Vagina (tissue), 2 donors: ENCODE measurements at places on chromosomes 4 and X. TPM values are rescaled to one million over a fixed set of nuclear protein-coding genes. Genes with fewer than 3 reads are reported as not detected.

The CT45A3 gene
- total RNA-seq, result not detected

- no peak for DNase-seq
Measured at GRCh38 chrX:132671229-132671641, 182.4 kb upstream of the MBNL3 start.

GRCh38 chrX:84046403-84046984, 141.5 kb downstream of the RPS6KA6 start:
- no peak for DNase-seq

The ASB5 gene
- 5.9 TPM for total RNA-seq

GRCh38 chrX:20421697-20422096, 155.0 kb upstream of the RPS6KA3 start:
- DNase-seq, result no peak

The S100P gene
- total RNA-seq, result 18.2 TPM

DNA sequence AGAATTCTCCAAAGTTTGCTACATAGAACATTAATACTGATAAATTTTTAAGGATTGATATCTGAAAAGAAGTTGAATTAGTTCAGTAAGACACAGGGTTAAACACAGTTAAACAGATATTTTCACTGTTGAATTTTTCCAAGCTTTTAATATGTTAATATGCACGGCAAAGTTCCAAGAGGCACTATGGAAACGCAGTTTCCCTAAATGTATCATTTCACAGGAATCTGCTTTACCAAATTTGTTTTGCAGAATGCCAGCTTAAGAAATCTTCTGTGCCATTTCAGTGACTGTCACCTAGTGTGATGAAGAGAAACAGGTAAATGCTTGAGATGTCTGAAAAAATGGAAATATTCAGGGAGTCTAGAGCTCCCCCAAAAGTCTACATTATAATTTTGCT, 395.9 kb upstream of the GRIA3 start:
- no peak for DNase-seq

DNA sequence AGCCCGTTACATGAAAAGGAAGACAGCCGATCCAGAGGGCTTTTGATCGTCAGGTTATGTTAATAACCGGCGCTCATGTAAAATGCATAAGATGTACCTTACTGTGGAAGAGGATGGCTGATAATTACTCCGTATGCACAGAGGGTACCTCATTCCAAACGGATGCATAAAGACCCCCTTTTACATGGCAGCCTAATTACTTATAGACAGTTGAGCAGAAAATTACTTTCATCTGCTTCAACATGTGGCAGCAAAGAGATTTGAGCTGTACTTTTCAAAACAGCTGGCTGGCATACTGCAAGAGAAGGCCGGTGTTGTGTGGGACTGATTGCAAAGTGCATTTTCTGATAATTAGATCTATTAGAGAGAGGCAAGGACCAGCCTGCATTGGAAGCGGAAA, 103.4 kb downstream of the SHOX start:
- DNase-seq, result no peak

DNA sequence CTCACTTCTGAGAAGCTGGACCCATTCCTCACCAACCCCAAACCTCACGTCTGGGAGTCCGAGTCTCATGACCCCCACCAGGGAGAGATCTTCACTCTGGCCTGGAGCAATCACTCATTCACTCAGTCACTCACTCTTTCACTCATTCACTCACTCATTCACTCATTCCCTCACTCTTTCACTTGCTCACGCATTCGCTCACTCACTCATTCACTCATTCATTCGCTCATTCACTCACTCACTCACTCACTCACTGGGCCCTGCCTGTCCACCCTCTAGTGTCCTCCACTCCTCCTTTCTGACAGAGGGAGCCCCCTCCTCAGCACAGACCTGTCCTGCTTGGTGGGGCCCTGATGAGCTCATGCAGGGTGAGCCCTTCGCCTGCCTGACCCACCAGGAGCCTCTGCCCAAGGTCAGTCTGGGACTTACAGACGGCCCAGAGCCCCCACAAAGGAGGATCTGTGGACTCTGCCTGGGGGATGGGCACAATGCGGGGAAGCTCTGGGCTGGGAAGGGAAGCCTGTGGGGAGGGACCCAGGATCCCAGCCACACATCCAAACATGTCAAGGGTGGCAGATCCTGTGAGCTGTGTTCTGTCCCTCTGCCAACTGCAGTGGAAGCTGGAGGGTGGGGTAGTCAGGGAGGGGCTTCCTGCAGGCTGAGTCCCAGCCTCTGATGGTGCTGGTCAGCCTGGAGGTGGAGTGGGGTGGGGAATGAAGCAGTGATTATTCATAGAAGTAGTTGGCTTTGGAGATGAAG, 18.5 kb downstream of the CPZ start:
- no peak for DNase-seq

DNA sequence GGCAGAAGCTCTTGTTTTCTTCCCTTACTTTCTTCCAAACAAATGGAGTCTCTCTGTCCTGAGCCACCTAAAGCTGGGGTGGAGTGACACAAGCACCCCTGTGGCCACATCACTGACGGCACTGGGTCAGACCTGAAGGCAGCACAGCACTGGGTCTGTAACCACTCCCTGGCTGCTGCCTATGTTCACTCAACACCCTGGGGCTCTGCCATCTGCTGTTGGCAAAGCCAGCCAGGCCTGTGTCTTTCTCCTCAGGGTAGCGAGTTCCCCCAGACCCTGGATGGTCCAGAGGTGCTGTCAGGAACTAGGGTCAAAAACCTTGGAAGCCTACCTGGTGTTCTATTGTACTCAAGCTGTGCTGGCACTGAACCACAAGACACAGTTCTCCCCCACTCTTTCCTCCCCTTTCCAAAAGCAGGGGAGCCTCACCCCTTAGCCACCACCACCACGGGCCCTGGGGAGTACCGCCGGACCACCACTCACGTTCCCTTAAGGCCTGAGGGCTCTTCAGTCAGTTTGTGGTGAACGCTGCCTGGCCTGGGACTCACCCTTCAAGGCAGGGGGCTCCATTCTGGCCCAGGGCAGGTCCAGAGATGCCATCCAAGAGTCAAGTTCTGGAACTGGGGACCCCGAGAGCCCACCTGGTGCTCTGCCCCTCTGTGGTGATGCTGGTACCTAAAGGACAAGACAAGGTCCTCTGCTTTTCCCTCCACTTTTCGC, 31.5 kb downstream of the TMEM271 start:
- peak; percentile 81 for DNase-seq

The TBC1D19 gene
- 10.8 TPM for total RNA-seq

DNA sequence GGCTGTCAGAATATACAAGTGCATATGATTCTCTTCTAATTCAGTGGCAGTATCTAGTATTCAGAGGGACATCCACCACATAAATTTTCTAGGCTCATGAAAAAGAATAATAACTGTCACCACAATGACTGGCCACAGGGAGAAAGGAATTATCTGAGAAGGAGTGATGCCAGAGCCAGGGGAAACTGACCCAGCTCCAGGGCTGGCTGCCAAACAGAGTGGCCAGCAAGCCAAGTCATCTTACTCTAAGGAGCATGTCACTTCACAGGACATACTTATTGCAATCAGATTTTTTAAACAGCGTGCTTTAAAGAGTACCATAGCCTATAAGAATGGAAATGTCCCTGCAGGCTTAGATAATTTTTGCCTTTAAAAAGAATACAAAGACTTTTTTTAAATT, 5.8 kb upstream of the SEPTIN11 start:
- DNase-seq, result no peak

The PHOX2B gene
- total RNA-seq, result 0.49 TPM

GRCh38 chrX:11081511-11081910, 29.6 kb upstream of the HCCS start:
- DNase-seq, result no peak

The NPY1R gene
- 16.7 TPM for total RNA-seq

The PAGE2 gene
- not detected for total RNA-seq

The ZFYVE28 gene
- total RNA-seq, result 11.3 TPM

The IL2 gene
- not detected for total RNA-seq

GRCh38 chrX:134738986-134739740, 80.9 kb upstream of the PLAC1 start:
- DNase-seq, result no peak

DNA sequence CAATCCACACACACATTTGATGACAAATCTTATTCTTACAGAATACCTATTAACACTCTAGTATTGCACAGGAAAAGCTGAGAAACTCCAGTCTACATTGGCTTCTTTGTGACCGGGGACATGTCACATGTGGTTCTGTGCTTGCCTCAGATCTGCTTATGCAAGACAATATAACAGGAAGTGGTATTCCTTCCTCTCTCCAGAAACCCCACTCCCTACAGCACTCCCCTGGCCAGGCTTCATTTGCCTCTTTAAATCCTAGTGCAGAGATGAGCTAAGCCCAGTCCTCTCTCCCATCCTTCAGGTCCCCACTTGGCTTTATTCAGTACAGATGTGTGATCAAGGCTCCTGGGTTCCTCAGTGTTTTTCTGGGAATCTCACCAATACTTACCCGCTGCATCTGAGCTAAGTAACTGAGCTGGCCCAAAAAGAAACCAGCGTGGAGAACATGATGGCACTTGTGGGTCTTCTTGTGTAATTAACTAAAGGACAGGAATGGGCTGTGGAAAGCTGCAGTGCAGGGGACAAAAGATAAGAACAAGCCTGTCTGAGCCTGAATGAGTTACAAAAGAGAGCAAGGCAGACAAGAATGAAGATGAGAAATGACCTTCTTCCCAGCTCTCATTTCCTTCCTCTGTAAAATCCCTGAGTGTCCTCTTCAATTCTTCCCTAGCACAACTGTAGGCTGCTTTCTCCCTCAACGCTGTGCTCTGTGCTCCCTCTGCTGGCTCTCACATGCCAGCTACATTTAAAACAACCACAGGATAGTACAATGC, 105.6 kb downstream of the HNRNPD start:
- no peak for DNase-seq

The TMEM175 gene
- 56.5 TPM for total RNA-seq

The ADGRG2 gene
- 2.0 TPM for total RNA-seq

DNA sequence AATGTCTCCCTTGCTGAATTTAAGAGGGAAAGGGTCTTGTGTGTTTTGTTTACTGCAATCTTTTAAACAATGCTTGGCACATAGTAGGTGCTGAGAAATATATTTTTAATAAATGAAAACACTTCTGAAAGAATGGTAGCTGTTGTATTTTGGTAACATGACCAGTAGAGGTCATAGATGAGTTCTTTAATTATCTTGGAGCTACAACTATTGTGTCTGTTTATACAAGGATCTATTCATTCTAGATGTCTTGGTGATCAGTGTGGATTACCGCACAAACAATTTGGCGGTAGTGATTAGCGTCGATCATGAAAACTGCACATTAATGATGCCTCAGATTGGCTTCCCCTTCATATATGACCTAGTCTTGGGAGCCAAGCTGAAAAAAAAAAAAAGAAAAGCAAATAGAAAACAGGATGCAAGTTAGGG, 21.4 kb upstream of the SCRG1 start:
- DNase-seq, result no peak

GRCh38 chrX:108439426-108439942, at the start of gene COL4A5:
TSS of gene COL4A5 (plus strand) at chrX:108439838. CDS start at chrX:108440126, 288 bp downstream.
- no peak for DNase-seq

DNA sequence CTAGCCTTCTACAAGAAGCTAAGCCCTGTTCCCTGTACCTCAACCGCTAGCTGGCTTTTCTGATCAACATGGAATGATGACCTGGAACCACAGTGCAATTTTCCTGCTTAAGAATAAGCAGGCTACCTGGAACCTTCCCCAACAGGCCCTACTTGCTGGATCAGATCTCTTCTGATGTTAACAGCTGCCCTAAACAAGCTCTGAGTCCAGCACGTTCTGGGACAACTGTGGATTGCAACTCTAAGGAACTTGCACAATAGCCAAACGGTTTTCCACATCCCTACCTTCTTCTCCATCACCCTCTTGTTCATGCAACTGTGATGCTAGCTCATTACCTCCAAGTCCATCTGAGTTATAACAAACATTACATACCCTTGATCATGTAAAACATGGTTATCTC, 19.8 kb downstream of the ATP8A1 start:
- no peak for DNase-seq

- no peak for DNase-seq
Measured at GRCh38 chrX:152136312-152136711, 2.1 kb downstream of the MAGEA10 start.

The GPR50 gene
- total RNA-seq, result not detected

- DNase-seq, result no peak
Measured at GRCh38 chr4:14752341-14753046, 249.8 kb upstream of the CPEB2 start.

The ZDHHC15 gene
- total RNA-seq, result 3.4 TPM

GRCh38 chrX:100477958-100478357, 67.9 kb upstream of the PCDH19 start:
- no peak for DNase-seq

GRCh38 chr4:28101583-28101982, 1240.9 kb downstream of the STIM2 start:
- no peak for DNase-seq
